ENCODE measurements at places on chromosomes 4 and X. TPM values are rescaled to one million over a fixed set of nuclear protein-coding genes. Genes with fewer than 3 reads are reported as not detected.

The USP27X gene
- 2.4 TPM for total RNA-seq

The ZNF732 gene
- total RNA-seq: 0.36 TPM

The POLA1 gene
- 4.9 TPM for total RNA-seq

The ALAS2 gene
- not detected for total RNA-seq

The CT45A2 gene
- not detected for total RNA-seq

The LRCH2 gene
- total RNA-seq: 0.72 TPM

The TMEM192 gene
- total RNA-seq: 10.5 TPM

The TKTL2 gene
- not detected for total RNA-seq

The CLNK gene
- not detected for total RNA-seq

The ADH6 gene
- 0.16 TPM for total RNA-seq

Measured in cardiac atrium fibroblast (primary cell).